ENCODE measurements at places on chromosomes 11 and 22.

DNA sequence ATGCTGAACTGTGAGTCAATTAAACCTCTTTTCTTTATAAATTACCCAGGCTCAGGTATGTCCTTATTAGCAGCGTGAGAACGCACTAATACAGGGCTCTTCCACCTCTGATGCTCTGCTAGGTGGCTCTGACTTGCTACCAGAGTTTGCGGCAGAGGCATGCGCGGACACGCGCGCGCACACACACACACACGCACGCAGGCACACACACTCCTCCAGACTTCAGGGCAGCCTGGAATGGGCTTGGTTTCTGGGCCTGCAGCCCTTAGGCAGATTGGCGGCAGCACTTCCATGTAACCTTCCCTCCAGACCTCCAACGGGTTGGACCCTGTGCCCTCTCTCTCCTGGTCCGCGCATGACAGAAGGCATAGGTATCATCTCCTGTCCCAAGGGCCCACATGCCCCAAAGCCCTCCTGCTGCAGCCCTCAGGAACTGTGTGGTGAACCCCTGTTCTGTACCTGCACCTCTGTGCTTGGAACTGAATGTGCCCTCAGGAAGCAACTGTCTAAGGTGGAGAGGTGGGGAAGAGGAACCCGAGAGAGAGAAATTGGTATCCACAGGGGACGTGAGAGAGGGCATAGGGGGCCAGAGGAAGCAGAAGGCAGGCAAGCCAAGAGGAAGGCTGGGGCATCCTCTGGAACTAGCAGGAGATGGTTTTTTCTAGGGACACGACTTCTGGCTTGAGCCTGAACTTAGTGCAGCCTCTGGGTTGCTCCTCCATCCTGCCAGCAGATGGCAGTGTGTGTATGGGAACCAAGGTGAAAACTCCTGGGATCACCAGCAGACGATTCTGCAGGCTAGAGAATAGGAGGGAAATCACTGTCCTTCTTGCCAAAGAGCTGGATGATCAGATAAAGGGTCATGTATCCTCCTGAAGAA lies 23.4 kb upstream of the RIC3 start:
- DNase-seq = peak; percentile 18

- peak; percentile 89 for DNase-seq
These were observed 89.0 kb upstream of the PARVA start for GRCh38 chr11:12288212-12288930.

GRCh38 chr11:11748706-11749365 lies 92.9 kb upstream of the USP47 start:
- peak; percentile 3 for DNase-seq

GRCh38 chr11:34299284-34299972 lies 58.4 kb downstream of the ABTB2 start:
- no peak for DNase-seq

DNA sequence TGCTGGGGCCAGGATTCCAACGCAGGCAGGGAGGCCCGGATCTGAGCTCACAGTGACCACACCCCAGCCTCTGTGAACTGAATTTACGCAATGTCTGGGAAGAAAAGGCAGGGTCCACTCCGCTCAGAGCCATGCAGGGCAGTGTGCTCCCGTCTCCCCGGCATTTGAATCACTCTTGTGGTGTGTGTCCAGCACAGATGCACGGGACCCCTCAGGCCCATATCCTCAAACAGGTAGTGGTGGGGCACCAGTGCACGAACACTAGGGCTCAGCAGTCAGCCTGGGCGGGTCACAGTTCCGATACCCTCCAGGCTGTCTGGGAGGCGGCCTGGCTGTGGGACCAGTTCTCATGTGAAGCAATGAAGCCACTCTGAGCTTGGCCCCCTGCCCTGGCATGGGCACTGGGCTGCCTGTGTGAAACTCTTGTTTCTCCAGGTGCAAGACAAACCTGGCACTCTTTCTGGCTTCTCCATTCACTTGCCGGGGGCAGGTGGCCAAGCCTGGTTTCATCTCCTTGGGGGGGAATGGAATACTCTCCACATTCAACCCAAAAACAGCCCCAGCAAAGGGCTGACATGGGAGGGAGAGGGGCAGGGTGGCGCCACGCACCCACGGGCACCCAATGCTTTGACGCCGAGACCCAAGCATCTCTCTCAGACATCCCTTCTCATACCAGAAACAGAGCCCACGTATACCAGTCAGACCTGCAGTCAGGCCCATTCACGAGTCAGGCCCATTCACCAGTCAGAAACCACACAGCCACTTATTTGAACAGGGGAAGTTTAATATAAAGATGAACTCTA lies 14.3 kb downstream of the DHCR7 start:
- DNase-seq = no peak

- DNase-seq = peak; percentile 16
These were observed 77.8 kb upstream of the LINC01488 start for GRCh38 chr11:69403556-69404215.

DNA sequence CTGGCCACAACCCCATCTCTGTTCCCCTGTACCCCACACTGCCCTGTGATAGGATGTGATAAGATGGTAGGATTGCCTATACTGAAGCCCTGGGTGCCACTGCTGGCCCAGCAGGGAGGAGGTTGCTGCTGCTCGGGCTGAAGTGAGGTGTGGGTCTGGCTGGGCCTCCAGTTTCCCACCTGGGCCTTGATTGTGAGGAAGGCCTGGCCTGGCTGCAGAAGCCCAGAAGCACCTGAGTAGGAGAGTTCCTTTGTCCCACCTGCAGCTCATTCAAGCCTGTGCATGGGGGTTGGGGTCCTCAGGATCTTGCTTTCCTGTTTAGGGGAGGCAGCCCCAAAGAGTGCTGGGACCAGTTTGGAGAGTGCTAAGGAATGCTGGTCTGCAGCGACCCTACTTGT lies 3.3 kb downstream of the ST3GAL4 start:
- no peak for DNase-seq

GRCh38 chr11:97979741-97980140 lies 1041.0 kb upstream of the CNTN5 start:
- DNase-seq = no peak

Data from AG09309 (cell line).